Activated CD4-positive, CD25-positive, alpha-beta regulatory T cell (primary cell): ENCODE measurements at places on chromosomes 13 and 19.

DNA sequence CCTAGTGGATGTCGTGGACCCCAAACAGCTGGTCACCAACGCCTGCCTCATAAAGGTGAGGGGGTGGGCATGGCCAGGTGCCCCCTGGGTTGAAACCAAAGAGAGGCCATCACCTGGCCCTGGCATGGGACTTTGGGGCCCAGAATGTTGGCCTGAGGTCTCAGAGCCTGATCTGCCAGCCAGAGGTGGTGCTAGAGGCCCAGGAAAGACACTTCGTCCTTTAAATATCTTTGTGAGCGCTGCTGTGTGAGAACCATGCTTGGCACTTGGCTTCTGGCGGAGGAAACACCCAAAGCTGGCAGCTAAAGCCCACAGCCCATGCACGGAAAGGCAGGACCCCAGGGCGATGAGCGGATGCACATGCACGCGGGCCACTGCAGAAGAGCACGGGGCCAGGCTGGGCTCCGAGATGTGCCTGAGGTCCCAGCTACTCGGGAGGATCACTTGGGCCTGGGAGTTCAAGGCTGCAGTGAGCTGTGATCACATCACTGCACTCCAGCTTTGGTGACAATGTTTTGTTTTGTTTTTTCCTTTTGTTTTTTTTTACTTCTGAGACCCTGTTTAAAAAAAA, 4.3 kb upstream of the ADM5 start:
- DNase-seq, result no peak

- no peak for DNase-seq
Observed at GRCh38 chr13:109123971-109124370, 494.6 kb downstream of the MYO16 start.

- no peak for DNase-seq
Observed at GRCh38 chr13:43360892-43361610, 337.7 kb downstream of the DNAJC15 start.

GRCh38 chr19:55696301-55697068, 21.5 kb downstream of the EPN1 start:
- DNase-seq, result no peak

DNA sequence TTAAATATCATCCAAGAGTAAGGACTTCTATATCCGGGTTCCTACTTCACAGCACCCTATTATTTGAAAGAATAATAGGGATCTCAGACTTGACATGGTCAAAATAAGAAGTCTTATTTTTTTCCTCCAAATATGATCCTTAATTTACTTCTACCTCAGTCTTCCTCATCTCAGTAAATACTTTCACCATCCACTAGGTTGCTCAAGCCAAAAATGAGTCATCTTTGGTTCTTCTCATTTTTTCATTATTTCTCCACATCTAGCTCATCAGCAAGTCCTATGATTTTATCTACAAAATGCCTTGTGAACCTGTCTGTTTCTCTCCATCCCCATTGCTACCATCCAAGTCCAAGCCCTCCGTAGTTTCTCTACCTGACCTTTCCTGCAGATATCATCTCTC, 121.9 kb upstream of the GJB6 start:
- DNase-seq, result no peak

- DNase-seq, result no peak
Observed at GRCh38 chr13:102907886-102908515, 62.2 kb downstream of the ERCC5 start.

DNA sequence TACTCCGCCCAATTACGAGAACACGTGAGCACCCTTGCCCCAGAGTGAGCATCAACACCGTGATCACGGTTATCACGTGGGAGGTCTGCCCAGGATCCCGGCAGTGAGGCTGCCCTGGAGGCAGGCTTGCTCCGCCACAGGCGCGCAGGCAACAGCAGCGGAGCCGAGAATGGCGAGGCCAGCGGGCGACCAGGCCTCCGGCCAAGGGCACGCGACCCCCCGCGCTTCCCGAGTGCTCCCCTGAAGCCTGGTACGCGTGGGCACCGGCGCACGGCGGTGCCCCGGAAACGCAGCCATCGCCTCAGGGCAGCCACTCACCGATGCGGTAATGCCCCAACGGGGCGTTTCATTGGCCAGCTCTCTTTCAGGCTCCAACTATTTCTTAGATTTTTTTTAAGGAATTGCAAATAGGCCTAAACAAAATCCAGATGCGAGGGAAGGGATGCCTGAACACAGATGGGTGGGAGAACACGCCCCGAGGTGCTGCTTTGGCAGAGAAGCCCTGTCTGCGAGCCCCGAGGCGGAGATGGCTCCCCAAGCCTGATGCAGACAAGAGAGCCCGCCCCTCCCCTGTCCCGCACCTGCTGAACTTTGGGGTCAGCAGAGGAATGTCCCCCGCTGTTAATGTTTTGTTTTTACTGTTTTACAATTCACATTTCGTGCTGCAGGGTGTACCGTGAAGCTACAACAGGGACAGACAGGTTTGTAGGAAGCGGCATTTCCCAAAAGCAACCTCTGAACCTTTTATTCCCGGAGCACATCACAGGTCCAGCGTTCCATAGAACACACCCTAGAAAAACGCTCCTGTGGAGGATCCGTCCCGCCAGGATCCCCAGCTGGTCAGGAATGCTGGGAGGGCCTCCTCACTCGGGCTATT, 132.7 kb downstream of the ZDHHC20 start:
- DNase-seq, result no peak

DNA sequence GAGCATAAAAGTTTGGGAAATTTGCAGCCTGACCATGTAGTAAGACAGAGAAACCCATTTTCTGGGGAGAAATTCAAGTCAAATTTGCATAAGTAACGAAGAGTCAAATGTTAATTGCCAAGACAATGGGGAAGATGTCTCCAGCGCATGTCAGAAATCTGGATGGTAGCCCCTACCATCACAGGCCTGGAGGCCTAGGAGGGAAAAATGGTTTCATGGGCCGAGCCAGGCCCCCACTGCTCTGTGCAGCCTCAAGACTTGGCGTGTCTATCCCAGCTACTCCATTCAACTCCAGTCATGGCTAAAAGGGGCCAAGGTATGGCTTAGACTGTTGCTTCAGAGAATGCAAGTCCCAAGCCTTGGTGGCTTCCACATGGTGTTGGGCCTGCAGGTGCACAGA, 269.8 kb downstream of the RFC3 start:
- DNase-seq, result no peak

DNA sequence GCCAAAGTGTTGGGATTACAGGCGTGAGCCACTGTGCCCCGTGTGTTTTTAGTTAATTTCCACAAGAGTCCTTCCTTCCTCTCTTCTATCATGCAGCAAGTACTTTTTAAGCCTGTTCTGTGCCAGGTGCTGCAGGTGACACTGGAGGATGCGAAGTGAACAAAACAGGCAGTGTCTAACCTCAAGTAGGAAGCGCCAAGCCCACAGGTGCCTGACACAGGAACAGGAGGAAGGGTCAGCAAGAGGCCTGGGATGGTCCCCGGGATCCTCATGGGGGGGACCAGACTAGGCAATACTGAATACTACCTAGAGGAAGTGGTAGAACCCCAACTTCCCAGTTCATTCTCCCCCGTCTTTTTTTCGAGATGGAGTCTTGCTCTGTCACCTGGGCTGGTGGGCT, 1.8 kb upstream of the CALR start:
- DNase-seq, result no peak

- no peak for DNase-seq
Observed at GRCh38 chr13:102901615-102902305, 55.9 kb downstream of the ERCC5 start.

DNA sequence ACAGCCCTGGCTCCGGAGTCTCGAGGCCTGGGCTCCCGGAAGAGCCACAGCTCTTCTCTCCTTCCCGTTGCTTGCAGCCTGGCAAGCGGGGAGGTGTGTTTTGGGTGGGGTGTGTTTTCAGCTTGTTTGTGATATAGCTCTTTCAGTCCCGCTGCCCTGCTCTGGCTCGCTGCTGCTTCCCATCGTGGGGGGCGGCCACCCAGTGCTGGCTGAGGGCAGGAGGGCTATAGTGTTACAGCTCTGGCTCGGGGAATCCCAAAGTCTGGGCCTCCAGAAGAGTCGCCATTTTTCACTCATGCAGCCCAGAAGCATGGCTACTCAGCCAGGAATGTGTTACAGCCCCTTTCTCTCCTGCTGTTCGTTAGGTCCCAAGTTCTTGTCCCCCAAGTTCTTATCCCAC, 2.2 kb upstream of the ZNF256 start:
- DNase-seq, result no peak

- DNase-seq, result no peak
Observed at GRCh38 chr13:32330441-32330840, 15.1 kb downstream of the BRCA2 start.

GRCh38 chr19:54427586-54427985, 12.3 kb downstream of the TTYH1 start:
- no peak for DNase-seq

DNA sequence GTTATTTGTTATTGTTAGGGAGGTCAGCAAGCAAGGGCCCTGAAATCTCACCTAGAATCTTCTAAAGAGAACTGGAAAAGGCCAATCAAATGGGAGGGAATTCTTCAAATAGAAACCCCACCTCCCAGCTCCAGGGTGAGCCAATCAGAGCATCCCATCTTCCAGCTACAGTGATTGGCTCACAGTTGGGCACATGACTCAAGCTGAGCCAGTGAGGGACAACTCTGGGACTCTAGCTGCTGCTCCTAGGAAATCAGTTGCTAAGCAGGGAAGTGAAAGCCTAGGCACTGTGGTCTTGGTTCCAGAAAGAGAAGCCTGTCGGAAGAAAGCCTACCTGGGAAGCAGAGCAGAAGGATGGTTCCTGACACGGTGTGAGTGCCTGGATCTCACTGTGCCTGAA, 13.4 kb downstream of the TM6SF2 start:
- no peak for DNase-seq

- DNase-seq, result no peak
Observed at GRCh38 chr13:101025925-101026324, 351.3 kb upstream of the TMTC4 start.

DNA sequence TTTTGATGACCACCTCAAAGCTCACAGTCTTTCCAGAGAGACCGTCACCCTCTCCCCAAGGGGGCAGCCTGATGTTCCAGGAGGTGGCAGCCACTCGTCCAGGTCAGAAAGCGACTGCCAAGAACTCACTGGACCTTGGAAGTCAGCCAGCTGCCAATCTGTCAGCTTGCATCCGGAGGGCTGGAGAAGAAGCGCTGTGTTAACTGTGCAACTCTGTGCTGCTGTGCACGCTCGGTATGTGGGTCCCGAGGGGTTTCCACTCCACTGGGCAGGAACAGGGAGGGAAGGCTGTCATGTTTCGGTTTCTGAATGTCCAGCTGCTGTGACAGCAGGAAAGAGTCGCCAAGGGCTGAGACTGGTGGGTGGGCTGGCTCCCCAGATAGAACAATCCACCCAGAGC, 89.2 kb downstream of the CACNA1A start:
- no peak for DNase-seq

DNA sequence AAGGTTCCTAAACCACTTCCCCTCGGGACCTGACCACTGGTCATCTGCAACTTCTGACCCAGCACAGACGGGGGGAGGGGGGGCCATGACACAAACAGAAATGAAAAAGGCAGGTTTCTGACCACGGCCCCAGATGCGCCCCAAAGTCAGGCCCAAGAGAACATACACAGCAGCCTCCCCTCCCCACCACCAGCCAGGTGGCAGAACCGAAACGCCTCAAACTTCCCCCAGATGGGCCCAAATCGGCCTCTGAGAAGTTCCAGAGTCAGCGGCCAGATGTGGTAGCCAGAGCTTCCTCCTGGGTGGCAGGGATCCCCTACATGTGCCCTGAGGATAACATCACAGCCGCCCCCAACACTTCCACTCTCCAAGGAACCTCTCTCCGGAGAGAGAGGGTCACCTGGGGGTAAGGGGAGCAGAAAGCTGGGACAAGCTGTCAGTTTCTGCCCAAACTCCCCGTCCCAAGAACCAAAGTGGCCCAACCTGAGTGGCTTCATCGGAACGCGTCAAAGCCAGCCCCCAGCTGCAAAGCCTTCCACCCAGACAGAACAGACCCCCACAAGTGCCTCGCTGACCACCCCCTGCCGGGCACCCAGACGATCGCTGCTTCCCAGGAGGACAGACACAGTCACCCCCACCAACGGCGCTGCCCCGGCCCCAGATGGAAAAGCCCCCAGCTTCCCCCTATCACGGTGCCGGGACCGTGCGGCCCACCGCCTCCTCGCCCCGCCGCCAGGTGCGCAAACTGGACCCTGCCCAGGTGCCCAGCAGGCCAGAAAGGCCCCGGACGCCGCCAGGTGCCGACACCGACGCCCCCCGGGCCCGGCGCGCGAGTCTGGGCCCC, 800 bp downstream of the ELL start:
- DNase-seq, result no peak

DNA sequence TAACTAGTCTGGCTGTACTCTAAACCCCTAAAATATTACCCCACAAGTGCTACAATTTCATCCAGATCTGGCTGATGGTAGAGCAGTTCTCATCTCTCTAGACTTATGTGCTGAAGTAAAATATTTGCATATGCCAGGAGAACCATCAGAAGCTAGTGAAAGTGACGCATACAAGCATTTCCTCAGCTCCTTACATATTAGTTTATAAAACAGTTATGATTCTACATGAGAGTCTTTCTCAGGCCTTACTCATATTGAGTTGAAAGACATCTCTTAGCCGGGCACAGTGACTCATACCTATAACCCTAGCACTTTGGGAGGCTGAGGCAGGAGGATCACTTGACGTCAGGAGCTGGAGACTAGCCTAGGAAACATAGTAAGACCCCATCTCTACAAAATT, 15.9 kb upstream of the ZNF30 start:
- no peak for DNase-seq

GRCh38 chr19:16628984-16629691, 1.1 kb upstream of the MED26 start:
- DNase-seq, result peak; percentile 45

- no peak for DNase-seq
Observed at GRCh38 chr13:34207872-34208271, 389.9 kb downstream of the RFC3 start.

DNA sequence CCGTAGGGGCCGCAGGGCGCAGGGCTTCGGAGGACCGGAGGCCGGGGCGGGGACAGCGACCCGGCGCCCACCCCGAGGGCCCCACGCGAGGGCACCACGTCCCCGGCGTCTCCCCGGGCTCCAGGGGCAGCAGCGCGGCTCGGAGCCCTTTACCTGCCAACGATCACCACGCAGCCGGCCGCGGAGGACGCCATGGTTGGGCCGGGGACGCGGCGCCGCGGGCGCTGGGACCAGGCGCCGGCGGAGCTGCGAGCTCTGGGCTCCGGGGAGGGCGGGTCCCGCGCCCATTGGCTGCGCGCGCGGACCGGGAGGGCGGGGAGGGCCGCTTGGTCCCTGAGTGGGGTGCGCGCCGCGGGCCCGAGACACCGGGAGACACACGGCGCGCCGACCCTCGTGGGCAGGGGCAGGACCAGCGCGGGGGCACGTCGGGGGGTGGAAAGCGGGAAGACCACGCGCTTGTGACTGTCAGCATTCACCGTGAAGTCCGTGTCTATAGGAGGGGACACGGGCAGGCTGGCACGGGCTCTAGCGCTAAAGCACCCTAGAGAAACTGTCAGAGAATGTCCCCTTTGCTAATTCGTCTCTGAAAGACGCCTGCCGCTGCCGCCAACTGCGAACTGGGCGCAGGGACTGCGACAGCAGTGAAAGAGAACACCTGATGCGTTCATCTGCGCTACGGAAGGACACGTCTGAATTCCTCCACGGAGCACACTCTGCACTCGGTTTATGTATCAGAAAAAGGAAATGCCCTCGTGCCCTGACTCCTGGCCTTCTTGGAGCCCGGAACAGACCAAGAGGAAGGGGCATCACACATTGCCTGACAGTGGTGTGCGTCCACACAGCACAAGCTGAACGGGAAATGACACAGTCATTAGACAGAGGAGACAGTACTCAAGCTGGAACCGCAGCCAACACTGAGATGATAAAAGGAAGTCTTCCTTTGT, at the start of gene CRYL1:
Gene CRYL1, minus strand, starts transcription at position 257 of the 944 bp plus-strand sequence. Its CDS starts 63 bp downstream, at position 194.
- DNase-seq, result peak; percentile 56

- DNase-seq, result no peak
Observed at GRCh38 chr19:27964185-27964584, 1248.8 kb downstream of the UQCRFS1 start.

- DNase-seq, result no peak
Observed at GRCh38 chr13:43767341-43767931, 19.3 kb downstream of the ENOX1 start.
